ENCODE measurements at places on chromosomes 12 and 14.
A peak's percentile ranks its signal among the peaks of the same experiment; 100 is the strongest.

GRCh38 chr12:96098631-96099030 is 63.2 kb upstream of the LTA4H start:
- no peak for DNase-seq

GRCh38 chr12:61566183-61566582 is 694.0 kb upstream of the USP15 start:
- no peak for DNase-seq

GRCh38 chr12:50241178-50241577 is 42.1 kb downstream of the LIMA1 start:
- no peak for DNase-seq

DNA sequence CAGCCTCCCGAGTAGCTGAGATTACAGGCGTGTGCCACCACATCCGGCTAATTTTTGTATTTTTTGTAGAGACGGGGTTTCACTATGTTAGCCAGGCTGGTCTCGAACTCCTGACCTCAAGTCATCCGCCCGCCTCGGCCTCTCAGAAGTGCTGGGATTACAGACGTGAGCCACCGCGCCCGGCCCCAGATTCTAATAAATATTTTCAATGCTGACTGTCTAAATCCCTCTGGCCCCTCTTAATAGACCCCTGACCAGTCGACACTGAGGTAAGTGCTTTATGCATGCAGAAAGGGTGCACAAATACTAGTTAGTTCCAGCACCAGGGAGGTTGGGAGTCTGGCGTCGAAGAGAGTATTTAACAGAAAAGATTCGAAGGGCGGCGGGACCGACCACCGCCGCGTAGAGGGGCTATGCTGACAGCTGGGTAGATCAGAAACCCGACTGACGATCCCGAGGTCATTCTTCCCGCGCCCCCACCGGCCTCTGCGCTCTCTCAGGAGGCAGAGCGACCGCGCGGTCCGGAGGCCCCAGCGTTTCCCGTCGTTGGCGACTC is 1.1 kb upstream of the SPATS2 start:
- DNase-seq, result no peak

DNA sequence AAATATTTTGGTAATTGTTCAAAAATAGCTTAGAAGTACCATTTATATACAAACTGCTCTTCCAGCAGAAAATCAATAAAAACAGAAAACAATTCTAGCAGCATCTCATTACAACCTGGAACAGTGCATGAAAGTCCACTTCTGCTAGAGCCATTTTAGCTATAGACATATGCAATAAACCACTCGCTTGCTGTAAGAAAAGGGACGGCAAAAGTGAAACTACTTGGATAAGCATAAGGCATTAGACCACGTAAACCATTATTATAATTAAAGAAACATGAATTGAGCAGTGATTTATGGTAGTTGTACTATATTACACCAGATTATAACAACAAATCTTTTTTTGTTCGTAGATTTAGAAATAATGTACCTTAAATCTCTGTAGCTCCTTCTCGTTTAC is 48.7 kb downstream of the LRIG3 start:
- no peak for DNase-seq

- DNase-seq, result no peak
These were observed 40.8 kb upstream of the OTOGL start for GRCh38 chr12:80058586-80058985.

DNA sequence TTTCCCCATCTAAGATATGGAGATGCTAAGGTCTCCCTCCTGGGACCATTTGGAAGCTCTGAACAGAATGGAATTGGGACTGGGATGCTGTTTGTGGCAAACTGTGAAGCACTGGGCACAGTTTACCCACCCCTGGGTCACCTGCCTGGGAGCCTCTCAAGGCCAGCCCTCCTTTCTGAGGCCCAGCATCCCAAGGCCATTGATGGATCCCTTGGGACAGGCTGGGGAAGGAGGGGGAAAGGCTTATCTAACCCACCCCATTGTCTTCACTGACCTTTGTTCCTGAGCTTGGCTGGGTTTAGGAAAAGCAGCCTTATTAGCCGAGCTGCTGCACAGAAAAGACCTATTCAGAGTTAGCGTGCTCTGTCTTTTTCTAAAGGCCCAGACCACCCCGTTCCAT is 5.2 kb downstream of the CCDC85C start:
- DNase-seq, result no peak

- DNase-seq, result no peak
These were observed 52.3 kb upstream of the KCNA5 start for GRCh38 chr12:4991373-4991772.

DNA sequence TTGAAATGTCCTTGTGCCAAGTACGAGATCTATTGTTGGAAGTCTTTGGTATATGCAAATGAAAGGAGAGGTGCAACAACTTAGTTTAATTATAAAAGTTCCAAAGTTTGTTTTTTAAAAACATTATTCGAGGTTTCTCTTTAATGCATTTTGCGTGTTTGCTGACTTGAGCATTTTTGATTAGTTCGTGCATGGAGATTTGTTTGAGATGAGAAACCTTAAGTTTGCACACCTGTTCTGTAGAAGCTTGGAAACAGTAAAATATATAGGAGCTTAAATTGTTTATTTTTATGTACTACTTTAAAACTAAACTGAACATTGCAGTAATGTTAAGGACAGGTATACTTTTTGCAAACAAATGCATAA is 2.3 kb downstream of the HSPA2 start:
- no peak for DNase-seq

DNA sequence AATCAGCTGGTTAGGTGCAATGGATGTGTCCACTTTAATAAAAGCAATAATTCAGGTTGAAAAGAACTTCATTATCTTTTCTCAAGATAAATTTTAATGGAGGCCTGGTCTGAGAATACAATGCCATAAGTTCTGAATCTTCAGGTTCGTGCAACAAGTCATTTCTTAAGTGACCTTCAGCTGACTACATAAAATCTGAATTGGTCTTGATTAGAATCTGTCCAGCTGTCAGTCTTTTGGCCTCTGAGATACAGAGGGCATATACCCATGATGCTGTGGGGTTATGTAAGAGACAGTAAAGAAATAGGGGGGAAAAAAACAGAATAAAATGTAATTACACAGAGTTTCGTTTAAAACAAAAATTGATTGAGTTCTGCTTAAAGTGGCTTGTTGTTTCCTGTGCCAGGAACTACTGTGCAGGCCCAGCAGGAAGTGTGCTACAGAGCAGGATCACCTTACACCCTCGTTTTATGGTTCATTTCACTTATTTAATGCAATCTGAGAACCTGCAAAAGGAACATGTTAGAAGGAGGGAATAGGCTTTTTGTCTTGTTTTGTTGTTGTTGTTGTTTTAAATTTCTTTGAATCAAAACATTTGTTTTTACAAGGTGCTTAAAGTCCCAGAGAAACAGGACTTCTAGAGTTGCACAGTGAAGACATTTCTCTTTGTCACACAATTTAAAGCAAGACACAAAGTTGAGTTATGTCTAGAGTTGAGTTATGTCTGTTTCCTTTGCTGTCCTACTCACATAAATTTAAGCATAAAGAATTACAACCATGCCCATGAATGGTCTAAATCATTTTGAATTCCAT is 64.2 kb downstream of the LGR5 start:
- DNase-seq, result peak; percentile 61

DNA sequence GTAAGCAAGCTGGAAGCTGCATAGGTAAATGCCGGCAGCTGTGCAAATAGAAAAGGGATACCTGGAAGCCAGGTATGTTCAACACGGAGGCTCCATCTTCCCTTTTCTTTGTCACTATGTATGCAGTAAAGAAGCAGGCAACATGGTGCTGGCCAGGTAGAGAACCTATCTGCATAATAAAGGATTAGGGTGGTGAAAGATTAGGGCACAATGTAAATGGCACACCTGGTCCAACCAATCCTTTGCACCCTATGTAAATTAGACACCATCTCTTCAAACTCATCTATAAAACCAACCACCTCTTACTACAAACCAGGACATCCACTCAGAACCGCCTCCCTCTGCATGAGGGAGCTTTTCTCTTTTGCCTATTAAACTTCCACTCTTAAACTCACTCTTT is 32.3 kb downstream of the RPS29 start:
- DNase-seq, result no peak

DNA sequence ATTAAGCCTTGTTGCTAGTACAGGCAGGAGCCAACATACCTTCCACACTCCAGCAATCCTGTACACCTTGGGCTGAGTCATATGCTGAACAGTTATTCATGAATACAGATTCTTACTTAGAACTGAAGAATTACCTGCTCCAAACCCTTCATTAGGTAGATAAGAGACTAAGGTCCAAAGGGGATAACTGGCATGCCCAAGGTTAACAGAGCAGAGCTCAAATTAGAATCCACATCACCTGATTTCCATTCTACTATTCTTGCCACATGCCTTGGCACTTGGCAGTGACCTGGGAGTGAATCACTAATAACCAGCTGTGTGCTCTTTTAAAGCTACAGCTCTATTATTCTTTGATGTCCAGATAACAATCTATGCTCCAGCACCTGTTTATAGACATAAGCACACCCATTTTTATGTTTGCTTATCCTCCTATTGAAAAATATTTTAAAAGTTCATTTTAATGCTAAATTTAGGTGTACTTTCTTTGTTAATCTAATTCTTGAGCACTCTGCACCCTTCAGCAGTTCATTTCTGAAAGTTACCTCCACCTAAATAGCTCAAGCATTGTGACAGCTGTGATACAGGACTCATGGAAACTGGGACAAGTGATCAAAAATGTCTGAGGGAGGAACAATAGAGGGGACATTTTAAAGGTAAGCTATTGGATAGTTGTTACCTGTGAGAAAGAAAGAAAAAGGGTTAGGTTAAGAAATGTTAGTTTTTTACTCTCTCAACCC is 19.4 kb downstream of the LPCAT3 start:
- DNase-seq, result no peak

Data from HEK293T (cell line).